ENCODE measurements at places on chromosomes 11 and 22.

DNA sequence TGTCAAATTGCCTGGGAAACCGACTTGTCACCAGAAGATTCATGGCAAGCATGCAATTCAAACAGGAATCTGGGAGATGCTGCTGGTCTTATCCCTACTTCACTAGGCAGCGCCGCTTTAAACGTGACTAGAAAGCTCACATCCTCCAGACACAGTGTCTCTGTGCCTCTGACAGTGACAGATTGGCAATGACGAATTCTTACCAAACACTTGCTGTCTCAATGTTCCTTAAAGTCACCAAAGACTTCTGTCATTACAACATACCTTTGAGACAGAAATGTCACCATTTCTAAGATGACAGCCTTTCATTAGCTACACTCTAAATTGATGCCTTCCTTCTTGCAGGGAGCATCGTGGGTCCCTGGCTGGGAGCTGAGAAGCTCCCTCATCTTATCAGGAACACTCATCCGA lies 197.8 kb downstream of the CWF19L2 start:
- DNase-seq: no peak

DNA sequence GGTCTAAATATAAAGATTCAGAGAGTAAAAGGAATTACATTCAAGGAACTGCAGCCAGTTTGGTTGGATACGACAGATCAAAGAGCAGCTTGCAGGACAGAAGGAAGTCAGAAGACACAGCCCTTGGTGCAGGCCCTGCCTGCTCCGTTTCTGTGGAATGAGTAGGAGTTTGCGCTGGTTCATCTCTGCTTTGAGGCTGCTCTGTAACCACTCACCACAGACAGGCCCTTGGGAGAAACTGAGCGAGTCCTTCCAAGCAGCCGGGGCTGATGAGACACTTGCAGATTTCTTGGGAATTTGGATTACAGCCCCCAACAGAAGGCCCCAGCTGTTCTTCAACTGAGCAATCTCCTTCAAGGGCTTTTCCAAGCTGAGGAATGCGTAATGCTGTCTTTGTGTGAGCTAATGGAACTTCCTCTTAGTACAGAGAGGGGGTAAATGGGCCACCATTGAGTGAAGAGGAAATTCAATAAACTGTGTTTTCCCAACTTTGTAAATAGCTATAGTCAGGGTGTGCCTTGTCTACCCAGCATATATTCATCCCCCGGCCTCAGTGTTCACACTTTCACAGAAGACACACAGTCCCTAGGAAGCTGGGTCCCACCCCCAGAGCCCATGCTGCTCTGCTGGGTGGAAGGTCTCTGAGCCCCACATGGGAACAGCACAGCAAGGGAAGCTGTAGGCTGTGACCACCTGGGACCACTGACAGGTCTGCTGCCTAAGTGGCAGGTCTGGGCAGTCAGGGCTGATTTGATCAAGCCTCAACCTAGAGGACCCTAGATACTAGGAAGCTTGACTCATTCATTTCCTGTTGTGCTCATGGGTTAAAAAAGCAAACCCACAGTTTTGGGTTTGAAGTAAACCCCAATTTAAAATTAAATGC lies 16.6 kb downstream of the IL10RA start:
- DNase-seq: peak; percentile 16

DNA sequence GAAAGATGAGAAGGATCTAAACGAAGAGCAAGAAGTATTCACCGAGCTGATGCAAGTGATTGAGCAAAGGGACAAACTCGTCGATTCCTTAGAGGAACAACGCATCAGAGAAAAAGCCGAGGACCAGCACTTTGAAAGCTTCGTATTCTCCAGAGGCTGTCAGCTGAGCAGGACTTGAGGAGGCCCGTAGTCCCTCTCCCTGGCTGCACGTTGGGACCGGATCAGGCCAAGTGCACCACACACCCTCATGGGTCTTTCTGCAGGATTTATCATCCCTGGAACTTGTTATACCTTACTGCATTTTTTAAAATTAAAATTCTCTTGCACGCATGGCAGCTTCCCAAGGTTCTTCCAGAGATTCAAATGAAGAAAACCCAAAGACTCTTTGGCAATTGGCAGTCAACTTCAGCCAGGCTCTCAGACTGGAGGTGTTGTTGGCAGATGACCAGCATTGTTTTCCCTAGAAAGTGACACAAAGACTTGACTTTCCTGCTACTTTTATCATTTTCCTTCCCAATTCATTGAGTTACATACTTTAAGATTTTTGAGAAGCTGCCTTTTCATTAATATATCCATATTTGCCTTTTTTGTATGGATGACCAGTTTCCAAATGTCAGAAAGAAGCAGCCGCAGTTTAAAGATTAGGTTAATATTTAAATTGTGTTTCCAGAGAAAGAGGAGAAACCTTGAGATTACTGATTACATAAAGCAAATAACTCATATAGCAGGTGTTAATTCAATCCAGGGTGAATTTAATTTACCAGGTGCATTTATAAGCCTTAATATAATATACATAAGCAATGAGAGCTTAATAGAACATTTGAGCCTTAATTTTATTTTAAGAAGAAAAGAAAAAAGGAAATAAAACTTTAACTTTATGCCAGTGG lies 18.8 kb upstream of the PARVA start:
- no peak for DNase-seq

- no peak for DNase-seq
Observed at GRCh38 chr11:23252426-23252825, 392.2 kb upstream of the CCDC179 start.

DNA sequence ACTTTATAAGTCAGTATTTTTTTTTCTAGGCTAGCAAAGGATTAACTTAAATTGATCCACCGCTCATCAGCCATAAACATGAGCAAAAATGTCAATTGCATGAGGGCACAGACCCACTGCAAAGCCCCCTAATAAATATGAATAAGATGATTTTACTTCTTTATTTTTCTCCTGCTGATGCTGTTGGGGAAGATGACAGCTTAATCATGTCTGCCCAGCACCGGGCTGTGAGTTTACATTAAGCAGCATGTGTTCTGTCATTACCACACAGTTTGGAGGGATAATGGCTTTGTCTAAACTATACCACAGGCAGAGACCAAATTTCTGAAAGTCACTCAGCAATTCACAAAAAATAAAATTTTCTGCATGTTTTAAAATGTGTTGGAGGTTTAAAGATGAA lies 346.3 kb downstream of the LRRC4C start:
- no peak for DNase-seq

- no peak for DNase-seq
Observed at GRCh38 chr22:44050766-44051355, 26.8 kb downstream of the PARVB start.

GRCh38 chr11:76692956-76693355 lies 22.4 kb upstream of the LRRC32 start:
- DNase-seq: no peak

GRCh38 chr11:28464252-28464867 lies 356.2 kb downstream of the METTL15 start:
- DNase-seq: peak; percentile 29

GRCh38 chr22:43854786-43855271 lies 7.5 kb downstream of the SULT4A1 start:
- DNase-seq: no peak

- DNase-seq: peak; percentile 95
Observed at GRCh38 chr22:40177738-40178416, at the start of gene TNRC6B. TNRC6B (plus strand) TSS chr22:40177925; CDS start chr22:40178136, 211 bp downstream.

- no peak for DNase-seq
Observed at GRCh38 chr22:29539105-29539504, 14.5 kb downstream of the THOC5 start.

DNA sequence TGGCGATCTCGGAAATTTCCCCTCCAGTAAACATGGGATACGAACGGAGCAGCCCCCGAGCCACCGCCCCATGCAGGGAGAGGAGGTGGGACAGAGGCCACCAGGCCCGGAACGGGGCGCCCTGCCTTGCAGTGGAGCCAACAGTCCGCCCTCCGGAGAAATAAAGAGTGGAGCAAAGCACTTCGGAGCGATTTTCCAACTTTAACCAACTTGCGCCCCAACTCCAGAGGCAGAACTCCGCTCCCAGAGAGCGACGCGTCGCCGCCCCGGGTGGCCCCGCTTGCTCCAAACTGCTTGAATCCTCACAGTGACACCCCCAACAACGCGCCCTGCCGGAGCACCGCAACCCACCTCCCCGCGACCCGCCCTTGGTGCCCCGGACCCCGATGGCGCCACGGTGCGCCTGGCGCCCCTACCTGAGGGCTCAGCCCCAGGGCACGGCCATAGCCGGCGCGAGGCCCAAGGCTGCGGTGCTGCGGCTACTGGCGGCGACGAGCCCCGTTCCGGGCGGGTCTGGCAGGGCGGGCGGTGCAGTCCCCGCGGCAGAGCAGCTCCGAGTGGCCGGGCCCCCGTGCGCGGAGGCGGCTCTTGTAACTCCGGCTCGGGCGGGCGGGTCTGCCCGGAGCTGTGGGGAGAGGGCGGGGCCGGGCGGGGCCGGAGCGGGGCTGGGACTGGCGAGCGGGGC lies at the start of gene AHNAK:
Gene AHNAK (minus strand): TSS at position 563 of the 685 bp plus-strand sequence. CDS start 10,708 bp downstream, outside the sequence.
- DNase-seq: no peak

DNA sequence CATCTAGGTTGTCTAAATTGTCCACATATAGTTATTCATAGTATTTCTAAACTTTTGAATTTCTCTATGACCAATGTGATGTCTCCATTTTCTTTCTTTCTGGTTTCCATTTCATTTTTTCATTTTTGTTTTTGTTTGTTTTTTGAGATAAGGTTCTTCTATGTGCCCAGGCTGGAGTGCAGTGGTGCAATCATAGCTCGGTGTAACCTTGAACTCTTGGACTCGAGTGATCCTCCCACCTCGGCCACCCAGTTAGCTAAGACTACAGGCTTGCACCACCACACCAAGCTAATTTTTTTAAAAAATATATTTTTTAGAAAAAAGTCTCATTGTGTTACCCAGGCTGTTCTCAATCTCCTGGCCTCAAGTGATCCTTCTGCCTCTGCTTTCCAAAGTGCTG lies 8.2 kb downstream of the GSTT4 start:
- no peak for DNase-seq

DNA sequence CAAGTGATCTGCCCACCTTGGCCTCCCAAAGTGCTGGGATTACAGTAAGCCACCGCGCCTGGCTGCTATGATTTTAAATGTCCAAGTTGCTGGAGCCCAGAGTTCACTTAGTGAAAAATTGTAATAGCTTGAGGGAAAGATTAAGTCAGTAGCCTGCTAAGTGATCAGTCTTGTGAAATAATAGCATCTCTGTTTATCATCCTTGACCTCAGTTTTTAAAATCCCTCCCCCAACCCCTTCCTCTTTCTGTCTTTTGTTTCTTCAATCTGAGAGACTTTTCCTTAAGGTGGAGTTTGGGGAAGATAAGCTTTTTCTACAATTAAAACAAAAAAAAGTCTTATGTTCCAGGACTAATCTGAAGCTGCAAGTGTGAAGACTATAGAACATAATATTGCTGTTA lies 6.4 kb downstream of the HIPK3 start:
- DNase-seq: no peak

DNA sequence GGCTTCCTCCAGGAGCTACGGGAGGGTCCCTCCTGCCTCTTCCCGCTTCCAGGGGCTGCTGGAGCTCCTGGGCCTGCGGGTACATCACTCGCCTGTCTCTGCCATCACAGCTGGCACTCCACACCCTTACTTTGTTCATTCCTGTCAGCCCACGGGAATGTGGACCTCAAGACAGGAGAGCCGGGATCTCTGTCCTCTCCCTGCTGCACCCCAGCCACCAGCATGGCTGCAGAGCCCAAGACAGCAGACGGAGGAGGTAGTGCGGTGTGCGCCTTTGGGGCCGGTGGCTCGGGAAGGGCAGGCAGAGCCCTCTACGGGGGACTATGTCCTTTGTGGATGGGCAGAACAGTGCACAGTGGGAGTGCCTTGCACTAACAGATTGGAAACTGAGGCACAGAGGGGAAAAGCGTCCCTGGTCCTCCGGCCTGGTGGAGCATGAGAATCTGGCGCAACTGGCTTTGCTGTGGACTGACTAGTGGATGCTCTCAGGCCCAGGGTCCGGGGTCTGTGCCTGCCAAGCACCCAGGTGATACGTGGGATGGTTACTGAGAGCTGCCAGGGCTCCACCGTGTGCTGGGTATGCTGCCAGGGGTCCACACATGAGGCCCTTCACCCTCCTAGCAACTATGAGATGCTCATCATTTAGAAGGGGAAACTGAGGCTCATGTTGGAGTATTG lies 47.3 kb downstream of the IGF2 start:
- no peak for DNase-seq

DNA sequence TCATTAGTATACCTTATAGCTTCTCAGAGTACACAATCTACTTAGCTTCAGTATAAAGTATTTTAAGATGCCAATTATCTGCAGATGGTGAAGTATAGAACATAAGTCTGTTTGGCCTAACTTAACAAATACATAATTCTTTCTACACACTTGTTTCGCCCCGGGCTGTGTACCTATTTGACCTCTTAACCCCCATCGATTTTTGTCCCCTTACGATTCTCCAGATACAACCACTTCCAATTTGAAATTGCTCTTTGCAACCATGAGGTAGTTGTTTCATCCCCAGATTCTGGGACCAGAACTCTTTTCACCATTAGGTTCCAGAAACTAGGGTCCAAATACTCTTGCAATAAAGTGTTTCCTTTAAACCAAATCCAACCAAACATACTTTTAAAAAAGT lies 10.0 kb upstream of the UPB1 start:
- no peak for DNase-seq

DNA sequence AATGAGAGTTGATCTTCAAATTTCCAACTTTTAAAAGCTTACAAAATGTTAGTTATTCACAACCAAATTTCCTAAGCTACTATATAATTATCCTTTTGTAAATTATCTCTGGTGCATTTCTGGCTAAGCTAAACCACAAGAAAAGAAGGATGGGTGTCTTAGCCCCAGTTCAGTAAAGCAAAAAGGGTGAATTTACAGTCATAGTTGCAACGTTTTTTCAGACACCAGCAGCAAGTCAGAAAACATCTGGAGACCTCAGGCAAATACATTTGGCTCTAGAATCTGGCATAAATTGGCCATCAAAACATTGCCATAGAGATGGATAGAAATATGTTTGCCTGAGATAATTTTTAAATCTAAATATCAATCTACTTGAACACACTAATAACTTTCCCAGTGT lies 257.0 kb downstream of the GUCY1A2 start:
- DNase-seq: no peak

Data from fibroblast of skin of left quadriceps (primary cell).